ENCODE measurements at places on chromosomes 5 and 9. TPM values are rescaled to one million over a fixed set of nuclear protein-coding genes. Genes with fewer than 3 reads are reported as not detected.

- H3K4me3 ChIP-seq: no peak overlapping the region
- H3K4me1 ChIP-seq: no peaks in the 10 kb centered on the region
- peaks cover 29% of the 10 kb centered on the region for H3K27me3 ChIP-seq
Observed at GRCh38 chr5:38755181-38755580, 90.6 kb upstream of the OSMR start.

GRCh38 chr5:131610198-131611063 lies 24.6 kb downstream of the RAPGEF6 start:
- no peak overlapping the region for H3K27ac ChIP-seq
- H3K36me3 ChIP-seq: no peaks in the 10 kb centered on the region
- H3K4me3 ChIP-seq: no peak overlapping the region
- DNase-seq: peak; percentile 16
- peaks cover 3% of the 10 kb centered on the region for H3K4me1 ChIP-seq

DNA sequence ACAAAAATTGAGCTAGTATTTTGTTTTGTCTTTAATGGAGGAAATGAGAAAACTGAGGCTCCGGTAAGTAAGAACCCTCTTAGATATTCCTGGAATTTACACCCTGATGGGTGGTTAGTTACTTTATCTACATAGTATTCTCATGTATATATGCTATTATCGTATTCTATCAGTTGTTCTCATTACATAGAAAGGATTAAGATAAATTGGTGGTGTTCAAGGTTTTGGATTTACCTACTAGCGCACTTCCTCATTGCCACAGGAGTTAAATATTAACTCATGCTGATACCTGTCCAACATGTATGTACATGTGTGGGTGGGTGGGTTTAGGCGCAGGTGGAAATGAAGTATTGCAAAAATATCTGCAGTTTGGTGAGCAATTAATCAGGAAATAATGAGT lies 61.1 kb upstream of the IFNE start:
- DNase-seq: no peak
- H3K36me3 ChIP-seq: no peaks in the 10 kb centered on the region
- no peak overlapping the region for H3K4me3 ChIP-seq
- peaks cover 5% of the 10 kb centered on the region for H3K4me1 ChIP-seq

DNA sequence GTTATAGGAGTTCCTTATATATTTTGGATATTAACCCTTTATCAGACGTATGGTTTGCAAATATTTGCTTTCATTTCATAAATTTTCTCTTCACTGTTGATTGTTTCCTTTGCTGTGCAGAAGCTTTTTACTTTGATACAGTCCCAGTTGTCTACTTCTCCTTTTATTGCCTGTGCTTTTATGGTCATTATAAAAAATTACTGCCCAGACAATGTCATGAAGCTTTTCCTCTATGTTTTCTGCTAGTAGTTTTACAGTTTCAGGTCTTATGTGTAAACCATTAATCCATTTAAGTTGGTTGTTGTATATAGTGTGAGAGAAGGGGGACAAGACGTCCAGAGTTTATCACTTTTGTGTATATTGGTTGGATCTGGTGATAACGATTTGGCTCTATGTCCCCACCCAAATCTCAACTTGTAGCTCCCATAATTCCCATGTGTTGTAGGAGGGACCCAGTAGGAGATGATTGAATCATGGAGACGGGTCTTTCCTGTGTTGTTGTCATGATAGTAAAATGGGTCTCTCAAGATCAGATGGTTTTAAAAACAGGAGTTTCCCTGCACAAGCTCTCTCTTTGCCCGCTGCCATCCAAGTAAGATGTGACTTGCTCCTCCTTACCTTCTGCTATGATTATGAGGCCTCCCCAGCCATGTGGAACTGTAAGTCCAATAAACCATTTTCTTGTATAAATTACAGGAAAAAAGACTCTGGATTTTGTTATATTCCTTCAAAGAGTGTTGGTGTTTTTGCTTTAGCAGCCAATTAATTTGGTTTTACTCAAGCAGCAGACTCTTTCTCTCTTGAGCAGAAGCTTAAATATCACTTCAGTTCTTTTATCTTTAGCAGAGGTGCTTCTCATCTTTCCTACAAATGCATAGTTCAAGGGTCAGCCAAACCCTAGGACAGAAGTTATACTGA lies 13.7 kb downstream of the F2R start:
- H3K27ac ChIP-seq: no peak overlapping the region
- no peaks in the 10 kb centered on the region for H3K4me1 ChIP-seq
- DNase-seq: no peak
- peaks cover 18% of the 10 kb centered on the region for H3K36me3 ChIP-seq
- H3K27me3 ChIP-seq: no peaks in the 10 kb centered on the region

GRCh38 chr5:43567967-43568366 lies 11.1 kb upstream of the PAIP1 start:
- DNase-seq: no peak
- H3K4me3 ChIP-seq: no peak overlapping the region
- no peaks in the 10 kb centered on the region for H3K27me3 ChIP-seq
- H3K4me1 ChIP-seq: no peaks in the 10 kb centered on the region

DNA sequence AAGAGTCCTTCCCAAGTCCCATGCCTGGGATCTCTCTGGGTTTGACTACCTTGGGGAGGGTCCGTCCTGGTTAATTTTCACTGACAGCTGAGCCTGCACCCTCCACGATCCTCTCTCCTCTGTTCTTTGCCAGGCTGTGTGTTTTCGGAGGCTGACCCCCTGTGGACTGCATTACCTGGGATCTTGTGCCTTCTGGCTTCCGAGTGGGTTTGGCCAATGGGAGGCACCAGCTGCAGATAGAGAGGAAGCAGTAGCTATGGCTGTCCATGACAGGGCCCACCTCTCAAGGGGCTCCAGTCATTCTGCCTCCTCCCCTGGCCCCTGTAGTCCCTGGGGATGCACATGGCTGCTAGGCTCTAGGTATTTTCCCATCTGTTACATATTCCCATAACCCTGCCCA lies 285.0 kb downstream of the DMRT2 start:
- no peaks in the 10 kb centered on the region for H3K27me3 ChIP-seq
- DNase-seq: no peak
- no peaks in the 10 kb centered on the region for H3K36me3 ChIP-seq
- no peak overlapping the region for H3K4me3 ChIP-seq
- H3K4me1 ChIP-seq: no peaks in the 10 kb centered on the region

- peaks cover 3% of the 10 kb centered on the region for H3K36me3 ChIP-seq
- H3K4me3 ChIP-seq: no peak overlapping the region
- H3K4me1 ChIP-seq: no peaks in the 10 kb centered on the region
- no peaks in the 10 kb centered on the region for H3K27me3 ChIP-seq
- DNase-seq: no peak
- no peak overlapping the region for H3K27ac ChIP-seq
Observed at GRCh38 chr9:3478549-3478953, 47.2 kb downstream of the RFX3 start.

DNA sequence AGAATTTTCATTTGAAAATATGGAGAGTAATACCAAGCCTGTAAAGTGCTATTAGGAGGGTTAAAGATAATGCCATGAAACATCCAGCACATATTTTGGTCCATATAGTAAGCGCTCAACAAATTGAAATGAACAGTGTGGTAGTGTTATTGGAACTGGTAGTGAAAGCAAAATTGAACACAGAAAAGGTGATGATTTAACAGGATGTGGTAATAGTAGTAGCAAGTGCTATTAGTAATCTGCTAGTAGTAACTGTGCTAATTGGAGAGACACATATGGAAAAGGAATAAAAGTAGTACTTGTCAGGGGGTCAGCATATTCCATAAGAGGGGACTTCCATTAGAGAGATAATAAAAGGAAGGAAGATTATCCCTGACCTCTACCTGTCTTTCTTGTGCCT lies 187.3 kb downstream of the HTR1A start:
- no peak overlapping the region for H3K4me3 ChIP-seq
- no peak for DNase-seq
- no peaks in the 10 kb centered on the region for H3K27me3 ChIP-seq
- H3K27ac ChIP-seq: no peak overlapping the region
- no peaks in the 10 kb centered on the region for H3K36me3 ChIP-seq

DNA sequence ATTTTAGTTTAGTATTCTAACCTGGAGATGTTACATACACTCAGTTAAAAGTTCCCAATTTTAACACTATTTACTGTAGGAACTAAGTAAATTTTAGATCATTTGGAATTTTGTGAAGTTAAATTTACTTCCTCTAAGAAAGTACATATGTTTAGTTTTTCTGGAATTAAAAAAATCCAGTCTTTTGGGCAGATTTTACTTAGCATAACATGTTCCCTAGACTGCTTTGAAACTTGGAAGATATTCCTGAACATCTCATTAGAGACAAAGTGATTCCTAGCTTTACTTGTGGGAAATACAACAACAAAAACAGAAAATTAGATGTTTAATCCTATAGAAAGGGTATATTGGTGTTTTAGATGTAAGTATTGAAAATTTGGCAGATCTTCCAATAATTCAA lies 930.0 kb upstream of the PTPRD start:
- H3K4me3 ChIP-seq: no peak overlapping the region
- no peaks in the 10 kb centered on the region for H3K36me3 ChIP-seq
- no peak for DNase-seq
- no peaks in the 10 kb centered on the region for H3K27me3 ChIP-seq

DNA sequence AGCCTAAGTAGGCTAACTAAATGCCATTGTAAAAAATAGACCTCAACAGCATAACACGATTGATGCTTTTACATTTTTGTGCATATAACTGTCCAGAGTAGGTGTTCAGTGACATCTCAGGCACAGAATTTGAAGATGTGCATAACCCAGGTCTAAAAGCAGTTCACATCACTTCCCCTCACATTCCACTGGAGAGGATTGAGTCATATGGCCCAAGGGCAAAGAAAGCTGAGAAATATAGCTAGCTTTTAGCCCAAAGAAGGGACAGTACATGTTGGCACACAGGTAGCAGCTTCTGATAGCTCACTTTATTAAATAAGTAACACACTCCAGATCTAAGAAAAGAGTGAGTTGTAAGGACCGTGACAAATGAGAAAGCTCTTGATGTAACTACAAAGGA lies 2259.5 kb upstream of the WWC1 start:
- H3K27ac ChIP-seq: no peak overlapping the region
- H3K4me3 ChIP-seq: no peak overlapping the region
- H3K27me3 ChIP-seq: no peaks in the 10 kb centered on the region

The FSTL4 gene
- polyA plus RNA-seq: 1.4 TPM

GRCh38 chr9:11338130-11338529 lies 725.3 kb upstream of the PTPRD start:
- H3K4me3 ChIP-seq: no peak overlapping the region
- no peak for DNase-seq
- H3K36me3 ChIP-seq: no peaks in the 10 kb centered on the region
- H3K4me1 ChIP-seq: no peaks in the 10 kb centered on the region

The CHSY3 gene
- polyA plus RNA-seq: 1.7 TPM

DNA sequence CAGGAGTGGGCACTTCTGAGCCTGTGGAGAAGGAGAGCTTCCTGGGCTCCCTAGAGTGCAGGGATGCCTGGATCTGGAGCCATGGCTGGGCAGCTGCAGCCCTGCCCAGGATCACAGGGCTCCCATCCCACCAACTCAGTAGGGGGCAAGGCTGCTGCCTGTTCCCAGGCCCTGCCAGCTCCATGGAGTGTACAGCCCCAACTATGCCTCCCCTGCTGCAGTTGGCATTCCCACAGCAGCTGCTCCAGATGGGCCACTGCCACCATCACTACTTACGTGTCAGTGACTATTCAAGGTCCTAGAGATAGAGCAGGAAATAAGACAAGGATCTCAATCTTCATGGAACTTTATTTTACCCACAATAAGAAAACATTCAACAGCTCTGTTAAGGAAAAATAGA lies 107.1 kb upstream of the TNPO1 start:
- H3K27ac ChIP-seq: no peak overlapping the region
- H3K36me3 ChIP-seq: no peaks in the 10 kb centered on the region
- peaks cover 7% of the 10 kb centered on the region for H3K27me3 ChIP-seq
- H3K4me3 ChIP-seq: no peak overlapping the region

DNA sequence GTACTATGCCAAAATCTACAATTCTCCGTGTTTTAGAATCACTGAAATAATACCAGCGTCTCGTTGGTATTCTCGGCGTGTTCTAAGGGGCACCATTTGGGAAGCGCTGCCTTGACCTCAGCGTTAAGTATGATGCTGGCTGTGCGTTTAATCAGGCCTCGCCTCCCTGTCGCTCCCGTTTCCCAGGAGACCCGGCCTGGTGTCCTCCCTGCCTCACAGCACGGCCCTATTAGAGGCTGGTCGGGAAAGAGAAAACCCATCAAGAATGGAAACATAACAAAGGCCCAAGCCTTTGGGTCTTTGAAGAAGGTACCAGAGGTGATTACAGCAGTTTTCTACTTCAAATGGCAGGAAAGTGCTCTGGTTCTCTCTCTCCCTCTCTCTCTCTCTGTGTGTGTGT lies 30.0 kb downstream of the GFPT2 start:
- H3K4me3 ChIP-seq: no peak overlapping the region
- no peaks in the 10 kb centered on the region for H3K36me3 ChIP-seq
- DNase-seq: no peak

The CCNJL gene
- 12.7 TPM for polyA plus RNA-seq

DNA sequence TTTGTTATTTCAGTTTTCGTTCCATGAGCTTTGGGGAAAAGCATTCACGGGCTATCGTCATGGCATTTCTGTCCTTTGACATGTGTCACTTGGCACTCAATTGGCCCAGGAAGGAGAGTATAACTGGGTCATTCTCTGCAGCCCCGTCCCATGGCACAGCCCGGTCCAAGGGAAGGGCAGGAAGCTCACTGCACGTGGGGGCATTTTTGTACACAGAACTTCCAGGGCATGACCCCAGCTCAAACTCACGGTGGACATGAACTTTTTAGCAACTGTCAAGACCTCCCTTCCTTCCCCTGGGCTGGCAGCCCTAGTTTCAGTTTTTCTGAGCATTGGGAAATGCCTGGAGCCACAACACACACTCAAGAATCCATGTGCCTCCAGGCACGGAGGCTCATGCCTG lies 161.6 kb upstream of the PANK3 start:
- no peaks in the 10 kb centered on the region for H3K27me3 ChIP-seq
- no peak overlapping the region for H3K4me3 ChIP-seq
- H3K36me3 ChIP-seq: no peaks in the 10 kb centered on the region

DNA sequence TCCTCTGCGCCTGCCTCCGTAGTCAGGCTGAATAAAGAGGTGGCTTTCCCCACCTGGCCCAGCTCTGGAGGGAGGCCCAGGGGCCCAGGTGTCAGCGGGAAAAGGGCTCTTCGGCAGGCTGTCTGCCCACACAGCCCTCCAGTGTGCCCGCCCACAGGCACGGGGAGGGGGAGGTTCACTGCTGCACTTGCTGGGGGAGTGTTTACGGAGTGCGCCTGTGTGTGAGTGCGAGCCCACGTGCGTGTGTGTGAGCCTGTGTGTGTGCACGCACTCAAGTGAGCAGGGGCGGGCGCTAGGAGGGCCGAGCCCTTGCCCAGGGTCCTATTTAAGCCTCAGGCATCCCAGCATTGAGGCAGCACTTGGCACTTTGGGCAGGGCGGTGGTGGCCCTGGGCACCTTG lies 10.9 kb downstream of the DNLZ start:
- H3K36me3 ChIP-seq: peaks cover 18% of the 10 kb centered on the region
- H3K27ac ChIP-seq: no peak overlapping the region
- DNase-seq: no peak
- peaks cover 26% of the 10 kb centered on the region for H3K4me1 ChIP-seq
- no peak overlapping the region for H3K4me3 ChIP-seq
- H3K27me3 ChIP-seq: no peaks in the 10 kb centered on the region

GRCh38 chr5:134543820-134544614 lies 18.5 kb downstream of the JADE2 start:
- H3K4me1 ChIP-seq: no peaks in the 10 kb centered on the region
- no peaks in the 10 kb centered on the region for H3K27me3 ChIP-seq
- H3K27ac ChIP-seq: no peak overlapping the region
- DNase-seq: no peak

All from large intestine (tissue), 12 donors.